ENCODE measurements at places on chromosomes 1 and 21.

DNA sequence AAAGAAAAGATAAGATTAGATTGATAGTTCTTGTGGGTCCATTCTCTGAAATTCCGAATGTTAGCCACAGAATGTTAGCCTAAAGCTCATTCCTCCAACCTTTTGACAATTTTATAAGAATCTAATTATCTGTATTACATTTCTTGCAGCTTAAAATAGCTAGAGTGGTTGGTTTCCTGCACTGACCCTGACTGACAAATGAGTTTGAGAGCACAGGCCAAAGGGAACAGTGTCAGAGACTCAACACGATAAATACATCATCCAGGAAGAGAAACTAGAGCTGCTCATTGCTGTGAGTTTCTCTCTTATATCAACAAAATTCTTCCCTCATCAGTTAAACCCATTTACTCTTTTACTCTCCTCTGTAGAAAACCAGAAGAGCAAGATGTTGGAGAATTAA, 82.1 kb upstream of the PPM1J start:
- no peak for DNase-seq

- DNase-seq: no peak
These were observed at the start of gene RPE65 for GRCh38 chr1:68449901-68450300. Gene RPE65, minus strand, starts transcription at chr1:68449954. Its CDS starts 49 bp downstream, at chr1:68449905.

GRCh38 chr1:66930823-66931174, 6.0 kb downstream of the MIER1 start:
- no peak for DNase-seq

DNA sequence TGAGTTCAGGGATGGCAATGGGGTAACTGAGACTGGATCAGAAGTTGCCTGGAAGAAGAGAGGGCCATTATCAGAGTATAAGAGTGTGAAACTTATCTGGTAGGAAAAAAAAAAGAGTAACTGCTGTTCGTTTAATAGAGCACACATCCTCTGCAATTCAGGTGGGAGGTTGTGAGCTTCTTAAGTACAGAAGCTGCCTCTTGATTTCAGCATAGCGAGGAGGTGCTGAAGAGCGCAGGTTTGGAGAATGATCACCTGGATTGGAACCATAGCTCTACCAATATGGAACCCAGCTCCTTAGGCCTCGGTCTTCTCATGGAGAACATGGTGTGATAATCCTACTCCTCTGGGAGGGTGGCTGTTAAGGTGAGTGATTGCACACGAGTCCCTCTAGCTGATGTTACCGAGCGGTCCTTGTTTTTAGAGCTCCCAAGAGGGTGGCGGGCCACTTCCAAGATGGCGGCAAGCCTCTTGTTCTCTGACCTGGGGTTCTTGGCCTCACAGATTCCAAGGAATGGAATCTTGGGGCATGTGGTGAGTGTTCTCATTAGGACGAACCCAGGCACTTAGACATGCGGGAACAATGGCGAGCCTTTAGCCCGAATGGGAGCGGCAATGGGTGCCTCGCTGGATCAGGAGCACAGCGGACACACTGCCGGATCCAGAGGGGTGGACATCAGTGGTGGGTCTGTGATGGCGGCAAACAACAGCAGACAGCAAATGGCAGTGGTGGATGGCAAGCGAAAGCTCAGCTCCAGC, 3.3 kb upstream of the MX1 start:
- no peak for DNase-seq

- DNase-seq: no peak
These were observed 19.8 kb downstream of the DBT start for GRCh38 chr1:100229681-100230443.

GRCh38 chr1:40876891-40877290, 14.7 kb upstream of the CITED4 start:
- no peak for DNase-seq

GRCh38 chr1:48744032-48744431, 32.7 kb downstream of the BEND5 start:
- no peak for DNase-seq

DNA sequence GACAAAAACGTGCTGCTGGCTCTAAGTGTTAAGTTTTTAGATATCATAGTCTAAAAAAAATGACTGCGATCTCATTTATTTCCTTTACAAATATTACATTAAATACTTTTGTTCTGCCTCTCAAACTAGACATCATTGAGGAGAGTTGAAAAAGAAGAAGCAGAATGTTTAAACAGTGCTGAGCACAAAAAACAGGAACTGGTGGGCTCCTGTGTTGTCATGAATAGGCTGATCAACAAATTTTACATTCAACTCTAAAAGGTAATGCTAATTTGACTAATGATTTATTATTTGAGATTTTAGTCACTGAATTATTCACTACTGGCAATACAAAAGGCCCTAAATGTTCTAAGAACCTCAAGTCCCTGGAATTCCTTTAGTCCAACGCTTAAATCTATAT, 66.1 kb downstream of the GPATCH2 start:
- DNase-seq: no peak

GRCh38 chr1:43451701-43452532, 1.8 kb downstream of the HYI start:
- DNase-seq: no peak

GRCh38 chr21:37245151-37245550, 22.0 kb downstream of the VPS26C start:
- DNase-seq: no peak

DNA sequence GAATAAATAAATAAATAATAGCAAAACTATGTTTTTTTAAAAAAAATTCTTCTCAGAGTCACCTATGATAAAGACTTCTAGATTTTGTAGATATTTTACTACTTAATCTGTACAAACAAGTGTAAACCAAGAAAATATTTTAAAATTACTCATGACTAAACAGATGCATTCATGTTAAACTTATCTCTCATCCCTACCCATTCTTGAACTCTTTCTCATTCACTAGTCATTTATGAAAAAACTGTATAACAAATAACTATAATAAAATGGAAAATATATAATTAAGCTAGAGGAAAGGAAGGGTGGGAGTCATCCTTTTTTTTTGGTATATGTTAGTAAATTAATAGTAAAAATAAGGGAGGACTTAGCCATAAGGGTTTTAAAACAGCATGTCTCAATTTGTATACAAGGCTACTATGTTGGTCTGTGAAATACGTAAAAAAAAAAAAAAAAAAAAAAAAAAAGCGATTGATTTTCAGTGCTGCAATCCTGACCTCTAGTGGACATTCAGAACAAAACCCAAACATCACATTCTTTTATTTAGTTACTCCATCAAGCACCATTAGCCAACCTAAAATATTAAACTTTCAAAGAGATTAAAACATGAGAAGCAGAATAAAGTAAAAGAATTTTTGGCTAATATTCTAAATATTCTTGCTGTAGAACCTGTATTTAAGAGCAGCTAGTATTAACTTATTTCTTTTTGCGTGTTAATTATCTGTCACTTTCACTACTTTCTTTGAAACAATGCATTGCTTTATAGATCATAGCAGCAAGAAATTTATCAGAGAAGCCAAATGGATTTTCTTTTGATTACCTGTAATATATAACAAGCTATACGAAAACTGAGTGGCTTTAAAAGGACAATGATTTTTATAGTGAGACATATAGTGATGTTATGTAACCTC, 255.8 kb upstream of the CACYBP start:
- DNase-seq: no peak

GRCh38 chr21:46127239-46128105, 27.9 kb downstream of the FTCD start:
- DNase-seq: peak; percentile 2

DNA sequence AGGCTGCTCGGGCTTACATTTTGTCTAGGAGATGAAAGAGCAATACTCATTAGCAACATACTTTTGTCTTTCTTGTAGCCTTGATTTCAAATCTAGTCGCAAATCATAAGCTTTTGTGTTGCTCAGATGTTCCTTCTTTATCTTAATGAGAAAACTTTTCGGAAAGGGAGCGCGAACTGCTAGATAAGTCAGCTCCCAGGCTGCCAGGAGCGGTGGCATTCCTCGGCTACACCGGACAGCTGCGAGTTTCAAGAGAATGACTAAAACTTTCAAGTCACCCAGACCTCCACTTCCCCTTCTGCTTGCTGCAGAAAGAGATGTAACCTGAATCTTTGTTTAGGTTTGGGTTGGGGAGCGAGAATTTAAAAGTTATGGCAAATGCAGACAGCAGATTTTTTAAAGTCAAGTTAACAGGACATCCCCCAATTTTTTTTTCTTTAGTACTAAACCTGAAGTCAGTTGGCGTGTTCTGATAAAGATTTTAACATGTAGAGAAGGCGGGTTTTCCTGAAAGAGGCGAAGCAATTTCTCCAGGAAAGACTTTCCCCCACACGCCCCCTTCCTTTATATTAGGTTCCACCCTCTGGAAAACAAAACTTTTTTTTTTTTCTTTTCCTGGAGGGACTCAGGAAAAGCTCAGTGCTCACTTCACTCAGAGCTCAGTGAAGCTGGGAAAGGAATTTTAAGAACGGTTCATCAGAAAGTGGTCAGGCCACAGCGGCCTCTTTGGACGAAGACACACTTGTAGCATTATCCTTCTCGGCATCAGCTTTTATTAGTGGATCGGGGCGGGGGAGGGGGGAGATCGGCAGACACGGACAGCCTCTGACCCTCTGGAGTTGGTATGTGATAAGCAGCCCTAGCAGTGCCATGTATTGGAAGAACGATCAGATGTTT, at the start of gene LHX8:
Gene LHX8 (plus strand): TSS at position 639 of the 897 bp plus-strand sequence. CDS start 2,227 bp downstream, outside the sequence.
- no peak for DNase-seq

DNA sequence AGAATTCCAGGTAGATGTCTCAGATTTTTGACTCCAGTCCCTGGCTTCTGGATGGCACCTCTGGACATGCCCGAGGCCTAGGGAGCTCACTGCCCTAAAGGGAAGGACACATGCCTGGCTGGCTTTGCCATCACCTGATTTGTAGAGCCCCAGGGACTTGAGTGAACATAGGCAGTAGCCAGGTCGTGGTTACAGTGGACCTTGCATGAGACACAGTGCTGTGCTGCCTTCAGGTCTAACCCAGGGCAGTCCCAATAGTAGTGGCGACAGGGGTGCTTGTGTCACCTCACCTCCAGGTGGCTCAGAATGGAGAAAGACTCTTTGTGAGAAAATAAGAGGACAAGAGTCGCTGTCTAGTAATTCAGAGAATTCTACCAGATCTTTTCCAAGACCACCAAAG, 166.7 kb downstream of the USP25 start:
- DNase-seq: no peak

DNA sequence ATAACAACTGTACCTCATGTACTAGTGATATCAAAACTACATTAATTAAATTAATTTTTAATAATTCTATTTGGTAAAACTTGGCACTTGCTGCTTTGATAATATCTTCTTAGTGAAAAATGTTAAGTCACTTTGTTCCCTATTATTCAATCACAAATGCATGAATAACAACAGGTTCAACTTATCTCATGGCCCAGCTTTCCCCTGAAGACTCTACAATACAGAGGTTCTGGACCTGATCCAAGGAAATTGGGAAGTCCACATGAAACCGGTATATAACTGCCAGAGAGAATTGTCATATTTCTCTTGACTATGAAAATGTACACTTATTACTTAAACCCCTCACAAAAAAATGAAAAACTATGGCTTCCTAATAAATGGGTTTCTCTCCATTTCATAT, 33.9 kb upstream of the PTPRC start:
- no peak for DNase-seq

GRCh38 chr1:113168946-113169345, 95.9 kb downstream of the LRIG2 start:
- no peak for DNase-seq

GRCh38 chr21:42840411-42841155, 38.8 kb downstream of the WDR4 start:
- no peak for DNase-seq

DNA sequence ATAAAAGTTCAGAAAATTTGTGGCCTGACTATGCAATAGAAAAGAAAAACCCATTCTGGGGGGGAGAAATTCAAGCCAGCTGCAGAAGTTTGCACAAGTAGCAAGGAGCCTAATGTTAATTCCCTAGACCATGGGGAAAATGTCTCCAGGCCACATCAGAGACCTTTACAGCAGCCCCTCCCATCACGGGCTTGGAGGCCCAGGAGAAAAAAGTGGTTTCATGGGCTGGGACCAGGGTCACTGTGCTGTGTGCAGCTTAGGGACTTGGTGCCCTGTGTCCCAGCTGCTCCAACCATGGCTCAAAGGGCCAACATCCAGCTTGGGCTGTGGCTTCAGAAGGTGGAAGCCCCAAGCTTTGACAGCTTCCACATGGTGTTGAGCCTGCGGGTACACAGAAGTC, 42.0 kb downstream of the IL23R start:
- no peak for DNase-seq

GRCh38 chr1:74613894-74614293, 59.7 kb downstream of the ERICH3 start:
- DNase-seq: no peak

DNA sequence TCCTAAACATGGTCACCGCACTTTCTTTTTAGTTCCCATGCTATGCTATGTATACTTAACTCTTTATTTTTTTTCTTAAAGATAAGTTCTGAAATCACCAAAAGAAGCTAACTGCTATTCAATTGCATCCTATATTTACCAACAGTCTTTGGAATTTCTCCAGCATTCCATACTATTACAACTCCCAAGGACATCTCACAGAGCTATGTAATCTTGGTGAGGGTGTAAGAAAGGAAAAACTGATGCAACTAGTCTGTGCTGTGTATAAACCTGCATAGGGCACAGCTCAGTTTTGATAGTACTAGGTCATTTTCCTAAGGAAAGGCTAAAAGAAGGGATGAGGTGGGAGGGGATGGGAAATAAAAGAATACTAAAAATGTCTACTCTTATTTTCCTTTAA, 78.0 kb downstream of the PTPN14 start:
- DNase-seq: no peak

DNA sequence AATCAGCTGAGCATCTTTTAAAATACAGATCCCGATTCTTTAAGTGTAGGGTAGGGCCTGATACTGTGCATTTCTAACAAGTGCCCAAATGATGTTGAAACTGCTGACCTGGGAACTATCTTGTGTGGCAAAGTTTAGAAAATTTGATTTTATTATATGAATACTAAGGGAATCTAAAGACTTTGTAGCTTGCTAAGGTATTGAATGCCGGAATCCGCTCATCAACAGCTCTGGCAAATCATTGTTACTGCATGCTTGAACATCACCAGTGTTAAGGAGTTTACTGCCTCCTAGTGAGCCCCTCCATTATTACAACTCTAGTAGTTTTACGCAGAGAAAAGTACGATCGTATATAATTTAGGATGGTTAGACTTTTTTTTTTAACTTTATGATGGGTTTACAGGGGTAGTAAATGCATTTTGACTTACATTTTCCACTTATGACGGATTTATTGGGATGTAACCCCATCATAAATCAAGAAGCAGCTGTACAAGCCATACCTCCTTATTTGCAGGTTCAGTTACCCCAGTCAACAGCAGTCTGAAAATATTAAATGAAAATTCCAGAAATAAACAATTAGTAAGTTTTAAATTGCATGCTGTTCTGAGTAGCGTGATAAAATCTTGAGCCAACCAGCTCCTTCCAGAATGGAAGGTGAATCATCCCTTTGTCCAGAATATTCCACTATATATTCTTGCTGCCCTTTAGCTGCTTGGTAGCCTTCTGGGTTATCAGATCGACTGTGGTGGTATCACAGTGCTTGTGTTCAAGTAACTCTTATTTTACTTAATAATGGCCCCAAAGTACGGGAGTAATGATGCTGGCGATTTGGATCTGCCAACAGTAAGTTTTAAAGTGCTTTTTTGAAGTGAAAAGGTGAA, 892 bp downstream of the TYW3 start:
- peak; percentile 9 for DNase-seq

Measured in dorsolateral prefrontal cortex (tissue), 122 donors.